Endodermal cell (in vitro differentiated cells): ENCODE measurements at places on chromosomes 3 and 15.

- DNase-seq, result peak; percentile 44
These were observed 4.8 kb downstream of the CSRNP1 start for GRCh38 chr3:39148435-39149058.

GRCh38 chr15:58889363-58889762 lies 44.1 kb downstream of the SLTM start:
- DNase-seq, result no peak

- DNase-seq, result no peak
These were observed 17.9 kb upstream of the EMC3 start for GRCh38 chr3:10004506-10004905.

DNA sequence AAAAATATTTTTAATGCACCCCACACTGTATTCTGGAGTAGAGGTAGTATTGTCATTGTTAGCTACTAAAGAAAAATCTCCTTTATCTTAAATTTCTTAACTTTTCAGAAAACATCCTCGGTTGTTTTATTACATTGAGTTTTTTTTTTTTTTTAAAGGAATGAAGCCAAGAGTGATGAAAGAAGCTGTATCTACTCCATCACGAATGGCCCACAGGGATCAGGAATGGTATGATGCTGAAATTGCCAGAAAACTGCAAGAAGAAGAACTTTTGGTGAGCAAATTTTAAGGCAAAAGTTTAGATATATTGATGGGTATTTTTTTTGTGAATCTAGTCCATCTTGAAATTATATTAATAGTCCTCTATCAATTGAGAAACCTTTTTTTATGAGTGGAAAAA lies 49.7 kb upstream of the UTS2B start:
- no peak for DNase-seq

DNA sequence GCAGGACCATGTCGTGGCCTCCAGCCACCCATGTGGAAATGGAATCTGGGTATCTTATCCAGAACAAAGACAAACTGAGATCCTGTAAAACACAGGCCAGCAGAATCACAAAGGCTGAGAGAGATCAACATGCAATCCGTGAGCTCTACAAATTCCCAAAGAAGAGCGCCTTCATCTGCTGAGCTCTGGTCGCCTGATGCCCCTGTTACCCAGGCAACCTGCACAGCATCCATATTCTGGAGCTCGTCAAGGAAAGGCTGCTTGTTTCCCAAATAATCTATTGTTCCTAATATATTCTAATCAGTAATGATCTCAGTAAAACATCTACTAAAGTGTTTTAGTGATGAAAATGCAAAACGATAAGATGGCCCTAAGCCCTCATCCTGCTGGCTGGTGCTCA lies 133.6 kb downstream of the OCA2 start:
- no peak for DNase-seq

GRCh38 chr15:48810414-48811324 lies at the start of gene CEP152:
Gene CEP152, minus strand, starts transcription at chr15:48811069. Its CDS starts 5,420 bp downstream, at chr15:48805649.
- DNase-seq, result peak; percentile 100

GRCh38 chr3:189624130-189624529 lies 7.1 kb upstream of the TP63 start:
- DNase-seq, result no peak

GRCh38 chr15:95125803-95126202 lies 894.4 kb downstream of the MCTP2 start:
- DNase-seq, result no peak

DNA sequence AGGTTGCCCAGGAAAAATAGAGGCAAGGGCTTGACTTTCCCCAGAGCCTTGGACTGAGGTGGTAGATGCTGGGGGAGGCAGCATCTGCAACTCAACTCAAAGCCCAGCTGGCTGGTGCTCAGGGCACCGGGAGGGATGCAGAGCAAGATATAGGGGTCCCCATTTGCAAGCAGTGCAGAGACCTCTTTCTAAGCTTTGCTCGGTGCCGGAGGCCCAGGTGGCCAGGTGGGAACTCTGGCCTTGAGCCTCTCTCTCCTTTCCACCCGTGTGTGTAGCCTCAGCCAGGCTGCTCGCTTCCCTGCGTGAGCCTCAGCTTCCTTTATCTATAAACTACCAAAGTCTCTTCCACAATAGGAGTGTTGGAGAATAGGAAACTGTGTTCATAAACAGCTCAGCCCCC lies 36.5 kb downstream of the SLC6A6 start:
- DNase-seq, result no peak

GRCh38 chr3:76570436-76571057 lies 469.4 kb upstream of the ROBO2 start:
- DNase-seq, result no peak

- no peak for DNase-seq
These were observed 36.7 kb downstream of the SHQ1 start for GRCh38 chr3:72811571-72811970.

DNA sequence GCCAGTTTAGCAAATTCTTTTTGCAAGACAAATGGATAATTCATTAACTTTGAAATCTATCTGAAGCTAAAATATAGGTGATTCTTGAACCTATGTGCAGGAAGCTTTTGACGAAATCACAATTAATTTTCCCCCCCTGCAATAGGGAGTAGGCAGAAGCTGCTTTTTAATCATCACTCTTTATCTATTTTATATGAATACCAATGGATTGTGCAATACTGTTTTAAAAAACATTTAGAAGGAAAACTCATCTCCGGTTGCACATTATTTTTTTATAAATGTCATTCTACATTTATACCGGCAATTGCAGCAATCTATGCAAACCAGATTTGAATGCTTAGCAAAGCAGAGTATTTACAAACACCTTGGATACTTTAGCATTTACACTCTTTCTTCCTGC lies 121.1 kb upstream of the TMCO5A start:
- DNase-seq, result no peak

DNA sequence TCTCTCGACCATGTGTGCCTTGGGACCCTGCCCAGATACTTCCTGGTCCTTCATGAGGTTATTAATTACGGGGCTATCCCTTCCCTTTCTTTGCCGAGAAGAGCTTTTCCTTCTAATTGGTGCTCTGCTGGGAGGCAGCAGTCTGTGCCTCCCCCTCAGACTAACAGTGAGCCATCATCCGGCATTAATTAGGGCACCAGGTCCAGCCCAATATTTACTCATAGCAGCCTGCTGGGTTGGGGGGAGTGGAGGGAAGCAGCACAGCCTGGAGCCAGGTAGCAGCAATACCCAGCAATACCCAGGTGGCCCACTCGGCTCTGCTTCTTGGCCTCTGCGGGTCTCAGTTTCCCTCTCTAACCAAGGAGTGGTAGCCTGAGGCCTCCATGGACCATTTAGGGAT lies 20.1 kb downstream of the CACNA2D2 start:
- no peak for DNase-seq

GRCh38 chr3:185572183-185572582 lies 13.9 kb upstream of the SENP2 start:
- DNase-seq, result no peak

DNA sequence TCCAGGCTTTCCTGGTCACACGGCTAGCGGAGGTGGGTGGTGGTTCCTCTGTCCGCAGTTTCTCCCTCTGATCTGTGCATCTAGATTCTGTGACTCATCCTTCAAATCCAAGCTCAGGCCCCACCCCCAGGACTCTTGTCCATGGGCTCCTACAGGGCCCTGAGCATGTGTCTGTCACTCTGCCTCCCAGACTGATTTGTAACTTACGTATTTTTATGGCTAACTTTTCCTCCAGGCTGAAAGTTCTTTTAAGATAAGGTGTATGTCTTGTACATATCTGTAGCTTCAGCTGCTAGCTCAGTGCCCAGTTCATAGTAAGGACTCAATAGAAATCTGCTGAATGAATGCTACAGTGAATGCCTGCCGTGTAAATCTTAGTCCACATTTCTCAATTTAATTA lies 8.0 kb downstream of the ESYT3 start:
- peak; percentile 82 for DNase-seq
